ENCODE measurements at places on chromosomes 2 and 18. TPM values are rescaled to one million over a fixed set of nuclear protein-coding genes. Genes with fewer than 3 reads are reported as not detected.

Gene LIPT1
- 10.3 TPM for total RNA-seq

Gene CCDC74B
- 13.4 TPM for total RNA-seq

DNA sequence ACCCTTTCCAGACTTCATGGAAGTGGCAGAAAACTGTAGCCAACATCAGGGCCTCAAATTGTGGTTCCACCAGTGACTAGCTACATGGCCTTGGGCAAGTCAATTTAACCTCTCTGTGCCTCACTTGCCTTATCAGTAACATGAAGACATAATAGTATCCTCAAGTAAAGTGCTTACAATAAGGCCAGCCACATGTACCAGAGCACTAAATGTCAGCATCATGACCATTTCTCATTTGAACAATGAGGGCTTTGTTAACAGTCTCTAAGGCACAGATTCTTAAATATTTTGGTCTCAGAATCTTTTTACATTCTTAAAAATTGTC, 5.8 kb upstream of the KCMF1 start:
- ATAC-seq, result no peak

DNA sequence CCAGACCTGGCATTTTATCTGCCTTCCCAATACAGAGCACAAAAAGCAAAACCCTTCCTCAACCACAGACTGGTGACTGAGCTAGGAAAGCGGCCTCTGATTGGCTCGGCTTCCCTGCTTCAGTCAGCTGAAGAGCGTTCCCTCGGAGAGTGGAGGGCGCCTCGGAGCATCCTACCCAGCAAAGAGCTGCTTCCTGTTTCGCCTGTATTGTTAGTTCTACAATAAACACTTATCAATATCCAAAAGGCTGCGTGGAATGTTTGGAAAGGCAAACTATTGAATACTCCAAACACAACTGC, 125.0 kb downstream of the CACNB4 start:
- ATAC-seq, result peak; percentile 97

Gene GPR75
- 14.0 TPM for total RNA-seq

Gene LDLRAD4
- 48.8 TPM for total RNA-seq

GRCh38 chr2:235893129-235893698, 275.0 kb downstream of the GBX2 start:
- ATAC-seq, result no peak

- ATAC-seq, result peak; percentile 49
Observed at GRCh38 chr18:46152436-46152807, 48.2 kb downstream of the HAUS1 start.

- no peak for ATAC-seq
Observed at GRCh38 chr2:221203125-221203524, 369.0 kb downstream of the EPHA4 start.

Gene UCN
- 1.4 TPM for total RNA-seq

- no peak for ATAC-seq
Observed at GRCh38 chr18:43275546-43275945, 1.7 kb downstream of the SYT4 start.

GRCh38 chr2:235763816-235764215, 270.0 kb downstream of the AGAP1 start:
- no peak for ATAC-seq

Gene HOXD12
- not detected for total RNA-seq

Gene ZNF519
- total RNA-seq, result 11.4 TPM

Gene KCTD1
- total RNA-seq, result 35.2 TPM

GRCh38 chr2:53202063-53202462, 565.5 kb upstream of the CHAC2 start:
- ATAC-seq, result peak; percentile 40
